ENCODE measurements at places on chromosomes 6 and 20.

DNA sequence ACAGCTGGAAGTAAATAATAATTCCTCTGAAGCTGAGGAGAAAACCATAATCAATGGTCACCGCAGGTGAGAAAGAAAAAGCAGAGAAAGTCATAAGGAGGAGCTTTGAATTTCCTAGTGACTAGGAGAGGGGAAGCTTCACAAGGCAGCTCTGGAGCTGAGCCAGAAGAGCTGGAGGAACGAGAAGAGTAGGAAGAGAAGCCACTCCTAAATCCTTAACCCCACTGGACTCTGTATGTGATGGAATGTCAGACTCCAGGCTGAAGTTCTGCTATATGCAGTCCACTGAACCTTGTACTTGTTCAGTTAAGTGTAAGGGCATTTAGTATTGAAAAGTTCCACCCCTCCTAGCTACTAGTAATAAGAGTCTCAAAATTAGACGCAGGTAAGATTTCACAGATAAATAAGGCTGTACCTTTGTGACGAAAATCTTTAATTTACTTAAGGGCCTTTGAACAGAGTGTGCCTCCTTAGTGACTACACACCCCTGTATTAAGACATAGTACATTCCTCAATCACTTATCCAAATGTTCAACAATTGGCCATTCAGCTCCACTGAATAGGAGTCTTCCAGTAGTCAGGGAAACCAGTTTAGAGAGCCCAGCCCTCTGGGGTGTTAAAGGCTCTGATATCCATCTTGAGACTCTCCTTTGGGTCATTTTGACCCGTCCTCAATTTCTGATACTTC lies 71.4 kb upstream of the UFL1 start:
- DNase-seq = no peak

DNA sequence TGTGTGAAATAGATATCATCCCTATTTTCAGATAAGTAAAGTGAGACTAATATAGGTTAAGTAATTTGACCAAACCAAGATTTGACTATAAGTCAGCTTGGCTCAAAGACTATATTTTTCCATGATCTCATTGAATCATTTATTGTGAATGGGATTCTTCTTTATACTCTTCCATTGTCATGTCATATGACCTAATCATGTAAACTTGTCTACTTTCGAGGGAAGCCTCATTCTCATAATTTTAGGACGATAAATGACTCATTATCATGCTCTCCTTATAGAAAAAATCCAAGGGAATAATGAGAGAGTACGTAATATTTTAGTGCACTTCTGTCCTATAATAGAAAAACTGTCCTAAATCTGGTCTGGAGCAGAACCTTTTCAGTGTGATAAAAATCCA lies 40.9 kb upstream of the CCN6 start:
- no peak for DNase-seq

GRCh38 chr20:45290677-45291355 lies 15.8 kb upstream of the RBPJL start:
- no peak for DNase-seq

- peak; percentile 72 for DNase-seq
Measured at GRCh38 chr6:36623547-36624459, 29.6 kb downstream of the SRSF3 start.

- DNase-seq = no peak
Measured at GRCh38 chr20:63705232-63706026, 2.3 kb downstream of the ARFRP1 start.

All from GM06990 (cell line).